Hindlimb muscle (tissue), 1 donor: ENCODE measurements at places on chromosomes 5 and 9. TPM values are rescaled to one million over a fixed set of nuclear protein-coding genes. Genes with fewer than 3 reads are reported as not detected.

DNA sequence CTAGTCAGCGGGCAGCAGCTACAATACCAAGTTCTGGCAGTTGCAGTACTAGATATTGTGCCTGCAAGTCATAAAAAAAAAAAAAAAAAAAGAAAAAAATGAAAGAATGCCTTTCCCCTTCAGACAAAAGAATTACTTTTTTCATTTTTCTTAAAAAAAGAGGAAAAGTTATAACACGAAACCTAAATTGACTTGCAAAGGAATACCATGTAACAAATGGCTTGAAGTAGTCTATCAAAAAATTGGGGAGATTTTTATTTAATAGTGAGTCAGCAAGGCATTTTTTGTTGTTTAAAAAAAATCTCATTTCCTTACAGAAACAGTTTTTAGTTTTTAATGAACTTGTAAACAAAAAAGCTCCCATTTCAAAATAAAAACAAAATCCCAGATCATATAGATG, 55.6 kb downstream of the CSNK1A1 start:
- no peak for DNase-seq

DNA sequence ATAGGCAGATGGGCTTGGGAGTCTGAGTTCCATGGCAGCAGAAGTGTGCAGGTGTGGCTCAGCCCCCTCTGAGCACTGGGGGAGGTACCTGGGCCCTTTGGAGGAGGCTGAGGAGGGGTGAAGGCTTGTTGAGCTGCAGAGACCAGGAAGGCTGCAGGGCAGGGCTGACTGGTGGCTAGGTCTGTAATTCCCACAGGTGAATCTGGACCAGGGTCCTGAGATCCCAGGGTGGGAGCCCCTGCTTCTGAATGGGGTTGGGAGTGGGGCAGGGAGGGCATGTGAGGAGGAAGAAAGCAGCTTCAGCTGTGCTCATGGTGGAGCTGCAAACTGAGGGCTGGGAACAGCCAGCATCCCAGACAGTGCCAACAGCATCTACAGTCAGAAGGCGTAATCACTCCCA, 111.1 kb downstream of the CACNA1B start:
- no peak for DNase-seq

DNA sequence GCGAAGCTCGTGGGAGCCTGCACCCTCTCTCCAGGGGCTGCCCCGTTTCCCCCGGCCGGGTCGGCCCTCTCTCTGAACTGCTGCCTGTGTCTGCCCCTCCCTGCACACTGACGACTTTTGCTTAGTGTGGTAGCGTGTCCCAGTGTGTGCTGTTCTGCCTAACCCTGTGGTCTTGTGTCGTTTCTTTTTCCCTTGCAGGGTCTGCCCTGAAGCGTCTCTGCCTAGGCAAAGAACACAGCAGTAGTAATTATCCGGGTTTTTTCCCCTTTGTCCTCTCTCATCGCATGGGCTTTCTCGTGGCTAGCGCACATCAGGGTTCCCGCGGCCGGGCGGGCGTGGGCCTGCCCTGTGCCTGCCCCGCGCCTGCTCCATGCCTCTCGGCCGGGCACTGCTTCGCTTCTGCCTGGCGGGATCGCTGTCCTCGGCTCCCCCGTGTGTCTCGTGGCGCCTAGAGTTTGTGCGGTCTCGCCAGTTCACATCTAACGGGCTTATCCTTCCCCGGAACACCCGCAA, 122.7 kb downstream of the WNK2 start:
- no peak for DNase-seq

DNA sequence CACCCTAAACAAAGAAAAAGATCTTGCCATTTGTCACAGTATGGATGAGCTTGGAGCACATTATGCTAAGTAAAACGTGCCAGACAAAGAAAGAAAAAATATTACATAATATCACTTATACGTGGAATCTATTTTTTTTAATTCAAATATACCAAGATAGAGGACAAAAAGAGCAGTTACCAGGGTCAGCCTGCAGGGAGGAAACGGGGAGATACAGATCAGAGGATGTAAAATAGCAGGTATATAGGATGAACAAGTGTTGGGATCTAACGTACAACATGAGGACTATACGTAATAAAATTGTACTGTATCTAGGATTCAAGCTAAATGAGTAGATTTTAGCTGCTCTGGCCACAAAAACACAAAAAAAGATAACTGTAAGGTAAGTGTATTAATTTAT, 247.5 kb downstream of the TMEM161B start:
- DNase-seq, result no peak

- DNase-seq, result no peak
These were observed 657 bp downstream of the MTRR start for GRCh38 chr5:7869474-7870136.

DNA sequence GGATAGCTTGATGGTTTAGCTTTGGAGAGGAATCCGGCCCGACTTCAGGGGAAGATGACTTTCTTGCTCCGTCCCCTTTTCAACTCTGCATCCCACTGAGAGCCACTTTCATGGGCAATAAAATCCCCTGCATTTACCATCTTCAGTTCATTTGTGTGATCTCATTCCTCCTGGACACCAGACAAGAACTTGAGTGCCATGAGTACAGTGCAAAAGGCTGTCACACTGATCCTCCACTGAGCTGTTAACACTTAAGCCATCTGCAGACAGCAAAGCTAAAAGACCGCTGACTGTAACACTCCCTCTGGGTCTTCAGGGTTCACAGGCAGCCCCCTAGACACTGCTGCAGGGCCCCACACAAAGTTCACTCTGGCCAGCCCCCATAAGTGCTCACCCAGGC, 48.3 kb upstream of the TCERG1 start:
- DNase-seq, result no peak

GRCh38 chr5:180974612-180975315, 13.9 kb upstream of the BTNL3 start:
- no peak for DNase-seq

DNA sequence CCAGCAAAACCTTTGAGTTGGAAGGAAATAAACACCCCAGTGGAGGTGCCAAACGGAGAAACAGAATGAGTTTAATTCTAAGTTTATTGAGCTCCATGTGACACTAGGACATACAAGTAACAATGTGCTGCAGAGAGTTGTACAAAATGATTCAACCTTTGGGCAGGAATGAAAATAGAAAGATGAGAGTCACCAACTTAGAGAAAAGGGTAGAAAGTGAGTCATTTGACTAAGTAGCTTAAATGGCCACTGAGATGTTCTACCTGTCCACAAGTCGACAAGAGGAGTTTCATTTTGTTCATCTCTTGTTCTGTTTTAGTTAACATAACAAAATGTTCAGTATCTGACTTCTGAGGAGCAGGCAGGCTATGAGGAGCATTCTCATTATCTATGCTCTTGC, 284.7 kb downstream of the NR2F1-AS1 start:
- no peak for DNase-seq

DNA sequence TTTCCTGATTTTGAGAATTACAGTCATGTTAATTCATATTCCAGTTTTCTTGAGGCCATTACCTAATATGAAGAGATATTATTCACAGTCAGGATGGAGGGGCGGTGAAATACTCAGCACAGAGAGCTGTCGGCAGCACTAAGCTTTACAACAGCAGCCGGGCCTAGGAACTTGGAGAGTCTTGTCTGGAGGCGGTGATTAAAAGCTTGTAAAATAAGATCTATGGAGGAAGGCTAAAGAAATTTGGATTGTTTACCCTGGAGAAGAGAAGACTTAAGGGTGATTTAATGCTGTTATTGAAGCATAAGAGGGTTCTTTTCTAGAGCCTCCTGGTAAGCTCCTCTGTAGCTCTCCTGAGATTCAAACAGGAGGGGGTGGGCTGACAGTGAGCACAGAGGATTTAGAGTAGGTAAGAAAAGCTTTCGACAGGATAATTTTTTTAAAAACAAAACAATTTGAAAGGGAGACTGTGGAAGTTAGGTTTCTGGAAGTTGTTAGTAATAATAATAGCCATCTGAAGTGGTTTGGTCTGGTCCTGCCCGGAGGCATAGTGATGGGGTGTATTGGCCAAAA, 406.3 kb upstream of the ADAMTSL1 start:
- no peak for DNase-seq

DNA sequence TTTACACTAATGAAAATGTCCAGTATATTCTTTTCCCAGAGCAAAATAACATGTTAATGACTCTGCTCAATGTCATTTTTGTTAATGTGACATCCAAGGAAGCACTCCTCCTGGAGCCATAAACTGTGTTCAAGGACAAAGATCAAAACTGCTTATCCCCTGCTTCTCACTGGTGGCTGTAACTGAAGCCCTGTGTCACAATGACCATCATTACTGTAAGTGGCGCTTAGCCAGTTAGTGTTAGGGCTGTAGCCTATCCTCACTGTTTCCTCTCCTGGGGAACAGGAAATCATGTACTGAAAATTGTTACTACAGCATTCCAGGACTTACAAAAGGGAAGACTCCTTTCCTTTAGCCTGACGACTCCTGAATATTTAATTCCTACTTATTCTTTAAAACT, 71.7 kb upstream of the COX7C start:
- no peak for DNase-seq

- DNase-seq, result no peak
These were observed 186.0 kb downstream of the TENT4A start for GRCh38 chr5:6899221-6899620.

GRCh38 chr9:123138163-123138562, 104.7 kb downstream of the GPR21 start:
- no peak for DNase-seq

DNA sequence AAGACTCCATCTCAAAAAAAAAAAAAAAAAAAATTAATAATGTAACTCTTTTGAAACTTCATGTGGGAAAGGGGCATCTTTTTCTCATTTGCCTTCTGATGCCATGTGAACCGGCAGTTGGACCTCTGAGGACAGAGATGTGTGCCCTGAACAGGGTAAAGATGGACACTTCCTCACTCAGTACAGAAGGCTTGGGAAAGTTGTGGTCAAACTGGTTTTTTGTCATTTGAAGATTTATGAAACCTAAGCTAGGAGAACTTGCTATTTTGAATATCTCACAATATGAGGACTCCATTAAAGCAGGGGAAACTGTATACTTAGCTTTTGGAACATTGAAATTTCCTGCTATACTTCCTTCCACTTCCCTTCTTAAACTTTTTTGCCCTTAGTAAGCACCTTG, 147.5 kb upstream of the ALDH1B1 start:
- DNase-seq, result no peak

DNA sequence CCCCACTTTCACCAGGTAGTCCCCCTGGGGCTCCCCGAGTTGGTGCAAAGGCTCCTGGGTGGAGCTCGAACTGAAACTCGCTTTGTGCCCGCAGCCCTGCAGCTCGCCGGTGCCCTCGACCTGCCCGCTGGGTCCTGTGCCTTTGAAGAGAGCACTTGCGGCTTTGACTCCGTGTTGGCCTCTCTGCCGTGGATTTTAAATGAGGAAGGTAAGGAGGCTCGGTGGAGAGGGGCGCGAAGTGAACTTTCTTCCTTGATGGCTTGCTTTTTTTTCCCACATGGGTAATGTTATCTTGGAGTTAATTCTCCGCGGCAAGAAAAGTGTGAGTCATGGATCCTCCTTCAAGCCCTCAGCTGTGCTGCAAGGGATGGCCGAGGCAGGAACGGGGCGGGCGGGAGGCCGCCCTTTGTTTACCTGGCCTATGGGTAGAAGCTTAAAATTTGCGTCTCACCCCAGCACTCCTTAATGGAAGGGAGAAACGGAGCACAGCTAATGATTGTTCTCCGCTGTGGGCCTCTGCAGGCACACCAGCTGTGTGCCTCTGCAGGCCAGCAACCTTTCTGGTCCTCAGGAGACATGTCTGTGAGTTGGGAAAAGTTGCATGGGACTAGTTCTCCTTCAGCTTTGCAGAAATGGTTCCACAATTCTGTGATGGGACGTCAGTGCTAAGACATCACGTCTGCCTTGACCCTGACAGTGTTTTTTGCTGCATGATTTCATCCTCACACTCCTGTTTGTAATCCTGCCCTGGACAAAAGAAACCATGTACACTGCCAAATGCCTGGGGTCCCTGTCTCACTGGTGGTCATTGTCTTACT, 1.1 kb downstream of the MAMDC2 start:
- no peak for DNase-seq

The AQP3 gene
- polyA plus RNA-seq, result 7.6 TPM

The TAF11L12 gene
- not detected for polyA plus RNA-seq

The TMEM174 gene
- not detected for polyA plus RNA-seq

The APBA1 gene
- 6.0 TPM for polyA plus RNA-seq

The CAMK4 gene
- polyA plus RNA-seq, result 6.1 TPM

The ARAP3 gene
- polyA plus RNA-seq, result 13.9 TPM

The SPATA6L gene
- polyA plus RNA-seq, result 0.53 TPM

The SKP1 gene
- polyA plus RNA-seq, result 332 TPM

The PTTG1 gene
- 19.9 TPM for polyA plus RNA-seq
